ENCODE measurements at places on chromosomes 11 and 22.

GRCh38 chr22:36180038-36180880 is 19.7 kb upstream of the APOL3 start:
- no peak for DNase-seq

GRCh38 chr11:61062181-61062930 is 39.9 kb upstream of the CD5 start:
- DNase-seq = no peak

GRCh38 chr11:2589538-2589934 is 110.3 kb downstream of the KCNQ1OT1 start:
- DNase-seq = no peak

DNA sequence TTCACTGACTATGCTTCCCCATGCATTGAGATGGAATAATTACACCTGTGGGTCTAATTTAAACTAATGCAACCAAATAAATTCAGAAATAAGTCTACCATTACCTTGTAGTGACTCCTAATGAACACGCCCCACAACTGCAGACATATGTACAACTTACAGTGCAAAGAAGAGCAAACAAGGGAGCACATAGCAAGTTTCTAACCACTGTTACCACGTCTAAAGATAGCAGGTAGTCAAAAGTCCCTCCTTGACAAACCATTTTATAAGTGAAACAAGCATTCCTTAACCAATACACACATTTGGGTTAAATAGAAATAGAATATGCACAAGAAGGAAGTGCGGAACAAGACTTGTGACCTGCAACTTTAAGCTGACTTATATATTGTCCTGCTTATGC is 20.6 kb downstream of the PHF21A start:
- no peak for DNase-seq
